ENCODE measurements at places on chromosomes 2 and 18.

DNA sequence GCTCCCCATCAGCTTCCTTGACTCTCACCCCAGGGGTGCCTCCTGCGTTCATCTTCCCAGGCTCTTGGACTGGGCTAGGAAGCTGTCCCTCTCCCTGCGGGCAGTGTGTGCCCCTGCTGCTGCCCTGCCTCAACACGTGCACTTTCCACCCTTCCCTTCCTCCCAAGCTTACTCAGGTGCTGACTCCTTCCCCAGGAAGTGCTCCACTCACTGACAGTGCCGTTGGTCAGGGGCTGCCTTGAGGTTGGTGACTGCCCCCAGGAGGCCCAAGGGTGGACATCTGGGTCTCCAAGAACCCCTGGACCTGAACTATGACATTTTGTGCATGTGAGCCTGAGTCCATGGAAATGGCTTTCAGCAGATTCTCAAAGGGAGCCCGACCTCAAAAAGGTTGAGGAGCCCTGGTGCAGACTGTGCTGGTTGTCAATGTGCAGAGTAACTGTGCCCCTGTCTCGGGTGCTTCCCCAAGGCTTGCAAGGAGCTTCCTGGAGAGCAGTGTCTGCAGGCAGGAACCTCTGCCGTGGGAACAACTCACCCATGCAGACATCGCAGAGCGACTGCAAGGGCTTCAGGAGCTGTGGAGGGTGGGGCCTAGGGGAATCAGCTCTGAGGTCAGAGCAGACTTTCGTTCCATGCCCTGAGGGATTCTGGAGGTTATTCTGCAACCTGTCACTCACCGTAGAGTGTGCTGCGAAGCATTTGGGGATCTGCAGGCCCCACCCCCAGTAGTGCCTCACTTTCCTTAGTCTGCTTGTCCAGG lies 116.5 kb upstream of the MCFD2 start:
- no peak for DNase-seq

DNA sequence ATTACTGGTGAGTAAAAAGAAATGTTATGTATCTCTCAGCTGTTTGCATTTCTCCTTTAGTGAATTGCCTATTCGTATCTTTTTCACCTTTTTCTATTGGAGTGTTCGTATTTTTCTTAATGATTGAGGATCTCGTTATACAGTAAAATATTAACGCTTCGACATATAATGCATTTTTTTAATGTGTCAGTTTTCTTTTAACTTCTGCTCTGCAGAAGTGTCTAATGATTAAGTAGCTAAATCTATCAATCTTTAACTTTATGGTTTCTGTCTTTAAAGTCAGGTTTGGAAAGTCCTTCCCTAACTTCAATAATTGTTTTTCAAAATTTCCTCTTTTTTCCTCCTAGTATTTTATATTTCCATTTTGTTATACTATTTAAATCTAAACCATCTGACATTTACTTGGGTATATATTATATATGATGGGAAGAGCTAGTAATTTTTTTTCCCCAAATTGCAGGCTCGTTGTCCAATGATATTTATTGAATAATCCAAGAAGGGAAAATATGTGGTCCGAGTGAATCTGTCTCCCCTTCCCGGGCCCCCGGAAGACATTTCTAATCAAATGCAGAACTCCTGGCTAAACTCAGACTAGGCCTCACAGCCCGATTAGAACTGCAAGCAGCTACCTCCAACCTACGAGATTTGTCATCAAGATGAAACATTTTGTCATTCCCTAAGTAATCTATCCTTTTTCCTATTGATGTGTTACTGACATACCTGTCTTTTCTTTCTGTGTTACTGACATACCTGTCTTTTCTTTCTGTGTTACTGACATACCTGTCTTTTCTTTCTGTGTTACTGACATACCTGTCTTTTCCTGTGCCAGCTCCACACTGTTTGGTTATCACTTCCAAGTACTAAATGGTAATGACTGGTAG lies 17.2 kb downstream of the PCBP1 start:
- peak; percentile 45 for DNase-seq

DNA sequence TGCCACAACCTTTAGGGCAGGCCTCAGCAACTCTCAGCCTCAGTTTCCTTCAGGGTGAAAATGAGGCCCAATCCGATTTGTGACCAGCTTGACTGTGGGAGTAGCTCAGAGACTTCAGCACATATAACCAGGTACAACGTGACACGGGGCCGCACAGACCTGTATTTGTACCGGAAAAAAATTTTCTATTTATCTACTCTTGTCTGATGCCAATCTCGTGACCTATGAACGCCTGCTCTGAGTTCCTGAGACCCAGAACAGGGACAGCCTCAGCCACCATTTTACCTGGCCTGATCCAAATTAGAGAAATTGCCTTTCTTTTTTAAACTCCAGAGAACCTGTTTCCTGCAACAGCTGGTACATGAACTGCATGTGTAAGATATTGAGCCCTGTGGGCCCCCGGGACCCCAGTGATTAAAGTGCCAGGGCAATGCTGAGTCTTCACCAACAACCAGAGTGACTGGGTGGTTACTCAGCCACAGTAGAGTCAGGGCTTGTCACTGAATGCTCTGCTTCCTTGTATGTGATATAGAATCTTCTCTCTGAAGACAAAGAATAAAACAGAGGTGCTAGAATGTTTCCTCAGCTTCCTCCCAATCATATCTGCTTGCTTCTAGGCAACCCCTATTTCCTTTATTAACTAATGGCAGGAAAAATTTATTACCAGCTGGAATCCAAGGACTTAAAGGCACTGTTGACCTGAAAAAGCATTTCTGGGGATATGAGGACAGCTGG lies 47.8 kb upstream of the FZD7 start:
- no peak for DNase-seq

DNA sequence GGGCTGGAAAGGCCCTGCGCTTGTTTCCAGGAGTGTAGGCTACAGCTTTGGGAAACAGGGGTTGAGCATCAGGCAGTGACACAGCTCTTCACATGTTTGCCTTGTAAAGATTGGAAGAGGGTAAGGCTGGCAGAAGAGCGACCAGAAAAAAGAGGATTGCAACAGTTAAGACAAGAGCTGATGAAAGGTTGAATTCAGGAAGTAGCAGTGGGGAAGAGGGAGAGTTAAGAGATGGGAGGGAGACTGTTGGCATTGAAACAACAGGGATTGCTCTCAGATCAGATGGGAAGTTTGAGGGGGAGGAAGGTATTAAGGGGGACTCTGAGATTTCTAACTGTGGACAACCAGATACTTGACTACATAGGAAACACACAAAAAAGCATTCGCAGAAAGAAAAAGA lies 96.9 kb downstream of the CTAGE1 start:
- no peak for DNase-seq

GRCh38 chr2:72757177-72757775 lies 68.6 kb downstream of the EXOC6B start:
- no peak for DNase-seq

- no peak for DNase-seq
Measured at GRCh38 chr2:163943403-163944346, 207.9 kb upstream of the FIGN start.

DNA sequence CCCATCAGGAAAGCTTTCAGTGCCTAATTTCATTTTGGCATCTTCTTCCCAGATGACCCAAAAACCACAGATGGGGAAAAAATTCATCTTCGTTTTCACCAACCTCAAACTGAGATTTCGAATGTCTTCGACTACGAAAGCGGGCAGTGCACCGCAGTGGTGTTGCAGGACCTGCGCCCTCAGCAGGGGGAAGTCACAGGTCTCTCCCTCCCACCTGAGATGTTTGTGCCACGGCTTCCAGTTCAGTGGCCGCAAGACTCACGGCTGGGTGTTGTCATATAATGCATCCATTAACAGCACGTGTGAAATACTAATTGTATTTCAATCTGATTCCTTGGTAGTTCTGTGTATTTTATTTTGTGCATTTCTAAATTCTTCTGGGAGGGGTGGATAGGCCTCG lies 66.2 kb upstream of the SALL3 start:
- DNase-seq = no peak

GRCh38 chr2:108184419-108184818 lies 55.3 kb upstream of the SULT1C3 start:
- DNase-seq = peak; percentile 33

- no peak for DNase-seq
Measured at GRCh38 chr2:240235811-240236210, 95.4 kb upstream of the OTOS start.
